DMS153 (cell line): ENCODE measurements at places on chromosomes 2 and 18.
A peak's percentile ranks its signal among the peaks of the same experiment; 100 is the strongest.

GRCh38 chr18:45054636-45055035 lies 373.9 kb downstream of the SETBP1 start:
- no peak for DNase-seq

DNA sequence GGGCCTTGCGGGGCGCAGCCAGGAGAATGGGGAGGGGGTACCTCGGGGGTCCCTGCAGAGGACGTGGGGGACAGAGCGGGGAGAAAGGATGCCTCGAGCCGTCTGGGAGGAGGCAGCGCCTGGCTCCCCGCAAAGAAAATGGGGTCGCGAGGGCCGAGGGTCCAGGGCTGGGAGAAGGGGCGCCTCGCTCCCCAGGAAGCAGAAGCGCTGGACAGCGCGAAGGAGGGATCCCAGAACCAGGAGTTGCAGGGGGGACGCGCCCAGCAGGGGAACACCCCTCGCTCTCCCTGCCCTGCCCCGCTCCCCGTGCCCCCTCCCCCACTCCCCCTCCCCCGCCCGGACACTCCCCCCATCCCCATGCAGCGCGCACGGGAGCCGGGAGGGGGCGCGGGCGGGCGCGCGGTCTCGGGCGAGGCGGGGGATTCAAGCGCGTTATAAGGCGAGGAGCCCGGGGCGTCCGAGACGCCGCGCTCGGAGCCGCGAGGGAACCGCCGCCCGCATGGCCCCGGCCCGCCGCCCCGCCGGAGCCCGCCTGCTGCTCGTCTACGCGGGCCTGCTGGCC lies at the start of gene ERFE:
Gene ERFE (plus strand): TSS at position 462 of the 562 bp plus-strand sequence. CDS start 38 bp downstream, at position 500.
- DNase-seq: peak; percentile 35

DNA sequence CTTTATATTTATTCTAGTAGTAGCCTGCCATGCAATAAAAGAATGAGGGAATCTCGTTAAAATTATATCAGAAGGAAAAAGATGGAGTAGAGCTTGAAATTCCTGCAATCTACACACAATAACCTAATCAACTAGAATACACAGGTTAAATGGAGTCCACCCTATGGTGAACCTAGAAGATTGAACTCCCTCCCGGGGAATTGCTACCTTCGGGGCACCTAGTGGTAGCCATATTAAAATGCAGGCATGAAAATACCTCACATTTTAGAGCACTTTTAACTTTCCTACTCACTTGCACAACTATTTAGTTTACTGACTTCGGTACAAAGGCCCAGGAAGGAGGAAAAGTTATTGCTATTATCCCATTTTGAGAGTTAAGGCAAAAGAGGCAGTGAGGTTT lies 174.5 kb downstream of the SS18 start:
- no peak for DNase-seq

GRCh38 chr2:183284606-183285005 lies 160.4 kb downstream of the NUP35 start:
- no peak for DNase-seq

DNA sequence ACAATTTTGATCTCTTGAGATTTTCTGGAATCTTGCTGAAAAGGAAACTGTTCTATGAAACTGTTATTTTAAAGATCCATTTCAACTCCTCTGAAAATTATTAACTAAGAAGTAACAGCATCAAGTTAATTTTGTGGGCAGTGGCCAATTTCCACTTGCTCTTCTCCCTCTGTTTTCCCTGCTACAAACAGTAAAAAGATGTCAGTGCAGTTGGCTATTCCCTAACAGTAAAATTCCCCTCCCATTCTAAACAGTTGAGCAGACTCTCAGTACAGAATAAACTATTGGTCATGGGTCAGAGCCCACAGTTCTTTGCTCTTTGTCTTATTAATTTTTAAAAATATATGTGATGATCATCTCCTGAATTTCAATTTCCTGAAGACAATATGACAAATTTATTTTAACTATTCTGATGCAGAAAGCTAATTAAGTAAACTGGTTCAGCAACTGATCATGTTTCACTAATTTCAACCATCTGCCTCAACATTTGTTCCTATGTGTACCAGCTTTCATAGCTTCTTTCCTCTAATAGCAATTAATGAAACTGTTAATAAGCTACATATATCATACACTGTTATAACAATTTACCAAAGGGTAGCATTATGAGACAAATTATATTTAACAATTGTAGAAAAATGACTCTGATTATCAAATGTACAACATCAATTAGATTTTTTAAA lies 41.1 kb upstream of the GALNT5 start:
- no peak for DNase-seq

GRCh38 chr2:200385063-200385635 lies 78.7 kb downstream of the SPATS2L start:
- DNase-seq: no peak

DNA sequence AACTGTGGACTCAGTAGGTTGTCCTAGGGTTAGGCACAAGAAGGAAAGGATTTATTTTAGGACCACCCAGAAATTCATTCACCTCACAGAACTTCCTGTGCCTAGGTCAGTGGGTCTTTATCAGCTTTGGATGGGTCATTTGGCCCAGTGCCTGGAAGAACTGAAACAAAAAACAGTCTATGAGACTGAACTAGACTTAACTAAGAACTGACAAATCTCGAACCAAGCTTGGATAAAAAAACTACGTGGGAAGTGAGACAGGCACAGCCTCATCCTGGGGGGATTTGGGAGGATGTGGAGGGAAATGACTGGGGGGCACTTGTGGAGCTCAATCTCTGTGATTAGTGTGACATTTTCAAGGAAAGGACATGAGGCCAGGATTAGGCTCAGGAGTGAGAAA lies 2.3 kb upstream of the OST4 start:
- no peak for DNase-seq

- DNase-seq: no peak
Observed at GRCh38 chr2:109031476-109032228, 42.6 kb upstream of the EDAR start.

- no peak for DNase-seq
Observed at GRCh38 chr2:48912110-48912509, 156.6 kb upstream of the LHCGR start.

- DNase-seq: no peak
Observed at GRCh38 chr2:126425943-126426342, 230.0 kb upstream of the GYPC start.

GRCh38 chr2:3728104-3729054 lies 25.0 kb downstream of the DCDC2C start:
- no peak for DNase-seq

- no peak for DNase-seq
Observed at GRCh38 chr2:154608438-154608837, 90.1 kb upstream of the KCNJ3 start.

DNA sequence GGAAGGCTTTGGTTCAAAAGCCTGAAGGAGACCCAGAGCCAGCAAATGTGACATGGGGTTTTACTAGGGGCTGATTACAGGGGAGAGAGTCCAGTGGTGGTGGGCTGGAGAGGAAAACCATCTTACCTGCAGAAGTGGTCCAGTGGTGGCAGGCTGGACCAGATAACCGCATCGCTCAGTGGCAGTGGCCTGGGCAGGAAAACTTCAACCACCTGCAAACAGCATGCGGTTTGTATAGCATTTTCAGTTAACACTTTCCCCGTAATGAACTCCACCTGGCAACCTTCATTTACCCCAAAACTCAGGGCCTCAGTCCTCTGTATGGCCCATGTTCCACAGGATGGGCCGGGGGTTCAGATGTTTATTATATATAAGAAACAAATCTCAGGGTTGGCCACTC lies 114.4 kb downstream of the LRRTM1 start:
- DNase-seq: no peak

DNA sequence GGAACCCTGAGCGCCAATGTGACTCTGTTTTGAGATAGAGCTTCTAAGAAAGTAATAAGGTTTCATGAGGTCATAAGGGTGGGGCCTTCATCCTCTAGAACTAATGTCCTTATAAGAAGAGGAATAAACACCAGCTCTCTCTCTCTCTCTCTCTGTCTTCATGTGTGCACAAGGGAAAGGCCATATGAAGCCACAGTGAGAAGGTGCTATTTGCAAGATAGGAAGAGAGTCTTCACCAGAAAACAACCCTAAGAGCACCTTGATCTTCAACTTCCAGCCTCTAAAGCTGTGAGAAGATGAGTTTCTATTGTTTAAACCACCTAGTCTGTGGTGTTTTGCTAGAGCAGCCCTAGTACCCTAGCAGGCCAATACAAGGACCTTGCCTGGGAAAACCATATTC lies 55.8 kb downstream of the DOCK10 start:
- DNase-seq: no peak

GRCh38 chr2:128660836-128661235 lies 342.2 kb upstream of the HS6ST1 start:
- no peak for DNase-seq
